ENCODE measurements at places on chromosomes 3 and 15. TPM values are rescaled to one million over a fixed set of nuclear protein-coding genes. Genes with fewer than 3 reads are reported as not detected.

DNA sequence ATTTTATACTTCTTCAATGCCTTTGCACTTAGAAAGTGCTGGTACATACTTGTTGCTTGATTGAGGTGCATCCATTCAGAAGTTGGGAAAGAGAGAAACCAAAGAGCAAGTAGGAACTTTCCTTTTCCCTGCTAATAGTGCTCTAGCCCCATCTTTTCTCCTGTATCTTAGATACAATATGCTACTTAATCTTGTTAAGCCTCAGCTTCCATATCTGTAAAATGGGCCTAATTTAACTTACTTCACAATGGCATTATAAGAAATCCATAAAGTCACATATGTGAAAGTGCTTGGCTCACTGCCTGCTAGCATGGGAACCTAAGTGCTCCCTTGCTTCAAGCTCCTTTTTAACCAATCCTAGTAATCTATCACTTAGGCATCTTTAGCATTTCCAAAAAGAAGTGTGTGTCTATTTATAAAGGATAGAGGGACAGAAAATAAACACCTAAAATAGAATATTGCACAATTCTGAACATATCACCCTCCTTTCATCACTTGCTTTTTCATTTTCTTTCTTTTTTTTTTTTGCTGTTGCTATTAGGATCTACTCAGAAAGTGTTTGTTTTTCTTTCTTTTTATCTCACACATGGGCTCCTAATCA lies 28.1 kb downstream of the KCNAB1 start:
- no peak for DNase-seq

DNA sequence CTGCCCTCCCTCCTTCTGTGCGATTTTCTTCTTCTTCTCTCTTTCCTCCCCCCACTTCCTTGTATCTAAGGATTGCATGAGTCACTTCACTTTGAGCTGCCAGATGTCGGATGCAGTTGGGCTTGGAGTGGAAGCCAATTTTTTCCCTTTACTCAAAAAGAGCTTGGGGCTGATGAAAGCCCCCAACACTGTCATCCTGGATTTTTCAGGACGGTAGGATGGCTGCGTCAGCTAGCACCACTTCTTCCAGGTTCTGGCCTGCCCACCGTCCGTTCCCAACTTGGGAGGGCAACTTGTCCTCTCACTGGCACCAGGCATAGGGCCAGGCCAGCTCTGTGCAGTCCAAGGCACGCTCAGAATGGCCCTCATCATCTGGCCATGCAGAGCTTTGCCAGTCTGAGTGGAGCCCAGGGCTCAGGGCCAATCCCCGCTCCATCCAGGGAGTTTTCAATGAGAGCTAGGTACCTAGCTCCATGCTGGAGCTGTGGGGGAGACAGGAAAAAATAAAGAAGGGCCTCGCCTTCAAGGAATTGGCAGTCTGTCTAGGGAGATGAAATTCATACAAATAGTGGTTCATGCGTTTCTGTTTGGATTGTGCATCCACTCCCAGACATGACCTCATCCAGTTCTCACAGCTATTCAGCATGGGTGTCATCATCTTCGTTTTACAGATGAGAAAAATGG lies 47.7 kb upstream of the INSYN1 start:
- DNase-seq: peak; percentile 19

DNA sequence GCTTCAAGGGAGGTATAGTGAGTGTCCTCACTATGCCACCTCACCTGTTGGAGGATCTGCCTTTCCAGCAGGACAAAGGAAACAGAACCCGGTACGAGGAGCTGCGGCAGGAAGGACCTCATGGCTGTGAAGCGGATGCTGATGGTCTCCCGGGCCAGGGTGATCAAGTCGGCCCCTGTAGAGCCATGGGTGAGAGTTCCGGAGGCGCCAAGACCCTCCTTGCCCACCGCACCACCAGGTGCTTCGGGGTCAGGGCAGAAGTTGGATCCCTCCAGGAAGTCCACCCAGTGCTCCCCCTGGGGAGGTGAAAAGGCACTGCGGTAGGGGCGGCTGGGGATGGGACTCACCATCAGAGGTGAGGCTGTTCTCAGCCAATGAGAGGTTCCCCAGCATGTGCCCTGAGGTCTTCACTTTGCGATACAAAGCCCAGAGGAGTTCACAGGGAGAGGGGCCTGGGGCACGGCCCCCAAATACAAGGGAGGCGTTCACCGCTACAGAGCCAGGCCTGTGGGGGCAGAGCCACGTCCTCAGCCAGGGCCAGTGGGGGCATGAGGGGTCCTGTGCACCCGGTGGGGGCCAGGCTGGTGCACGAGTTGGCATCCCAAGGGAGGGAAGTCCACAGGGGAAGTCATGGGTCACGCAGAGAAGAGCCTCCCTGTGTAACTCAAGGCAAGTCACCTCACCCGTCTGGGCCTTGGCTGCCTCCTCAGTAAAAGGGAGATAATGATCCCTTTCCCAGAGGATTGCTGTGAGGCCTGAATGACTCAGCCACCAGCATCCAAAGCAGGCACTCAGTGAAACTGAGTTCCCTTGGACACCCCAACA lies 27.7 kb downstream of the C15orf39 start:
- DNase-seq: no peak

DNA sequence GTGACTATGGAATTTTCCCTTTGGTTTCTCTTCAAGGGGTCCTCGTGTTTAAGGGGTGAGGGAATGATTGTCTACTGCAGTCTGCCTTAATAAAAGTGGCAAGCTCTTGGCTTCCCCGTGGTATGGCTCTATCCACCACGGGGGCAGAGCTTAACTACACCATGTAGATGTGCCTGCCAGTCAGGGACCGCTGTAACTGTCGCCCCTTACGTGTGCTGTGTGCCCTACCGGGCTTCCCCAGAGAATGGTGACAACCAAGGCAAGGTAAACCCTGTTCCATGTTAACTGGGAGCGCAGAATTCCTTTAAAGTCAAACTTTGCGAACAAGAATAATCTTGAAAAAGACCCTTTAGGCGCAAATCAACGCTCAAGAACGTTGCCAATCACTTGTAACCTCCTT lies 966 bp upstream of the C3orf80 start:
- DNase-seq: no peak

- no peak for DNase-seq
Observed at GRCh38 chr15:85788771-85789495, 5.8 kb downstream of the KLHL25 start.

DNA sequence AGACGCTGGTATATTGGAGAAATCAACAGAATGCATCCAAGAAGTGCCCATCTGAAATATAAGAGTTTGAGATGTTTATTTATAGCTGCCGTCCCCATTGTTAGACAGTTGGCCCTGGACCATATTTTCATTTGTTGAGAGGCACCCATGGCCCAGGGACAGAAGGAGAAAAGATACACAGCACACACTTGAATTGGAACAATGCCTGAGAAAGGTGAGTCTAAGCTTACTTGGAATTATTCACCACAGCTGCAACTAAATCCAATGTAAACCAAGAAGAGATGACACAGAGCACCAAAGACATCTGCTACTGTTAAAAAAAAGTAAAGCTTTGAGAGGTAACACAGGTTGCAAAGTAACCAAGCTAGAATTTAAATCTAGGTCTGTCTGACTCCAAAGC lies 525.5 kb upstream of the NAALADL2 start:
- DNase-seq: no peak

DNA sequence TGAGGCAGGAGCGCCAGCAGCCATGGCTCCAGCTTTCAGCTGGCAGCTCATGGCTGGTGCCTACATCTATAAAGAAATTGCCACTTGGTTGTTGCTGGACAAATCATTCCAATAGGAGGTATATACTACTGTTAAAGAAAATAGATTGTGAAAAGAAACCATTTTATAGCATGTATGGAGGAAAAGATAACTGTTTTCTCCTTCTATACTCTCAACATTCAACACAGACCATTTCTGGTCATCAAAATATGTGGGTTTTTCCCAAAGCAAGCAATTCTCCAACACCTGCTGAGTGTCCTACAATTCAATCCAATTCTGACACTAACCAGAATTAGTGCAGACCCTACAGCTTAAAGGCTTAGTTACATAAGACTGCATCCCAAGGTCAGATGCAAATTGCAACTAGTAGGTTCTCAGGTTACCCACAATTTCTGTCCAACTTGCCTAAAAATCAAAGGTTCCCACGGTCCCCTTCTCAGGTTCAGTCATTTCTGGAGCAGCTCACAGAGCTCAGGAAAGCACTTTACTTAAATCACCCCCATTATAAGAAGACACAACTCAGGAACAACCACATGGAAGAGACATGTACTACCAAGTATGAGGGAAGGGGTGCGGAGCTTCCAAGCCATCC lies 42.4 kb upstream of the STRIT1 start:
- DNase-seq: no peak

PAK6 gene
- not detected for total RNA-seq

DNA sequence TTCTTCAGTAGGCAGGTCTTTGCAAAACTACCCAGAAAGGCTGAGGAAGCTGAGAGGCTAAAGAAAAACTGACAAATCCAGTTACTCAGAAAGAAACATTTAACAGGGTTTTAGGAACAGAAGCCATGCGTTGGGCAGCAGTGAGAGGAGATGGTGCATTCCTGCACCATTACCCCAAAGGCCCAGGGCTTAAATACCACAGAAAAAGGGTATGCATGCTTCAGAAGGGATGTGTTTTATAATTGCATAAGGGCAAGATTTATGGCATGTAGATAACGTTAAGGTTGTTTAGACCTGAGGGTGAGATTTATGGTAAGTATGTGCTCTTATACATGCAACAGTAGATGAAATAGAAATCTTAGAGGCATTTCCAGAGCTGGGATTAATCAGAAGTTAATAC lies 10.0 kb downstream of the C3orf52 start:
- DNase-seq: no peak

ZCWPW2 gene
- total RNA-seq: 0.13 TPM

DNA sequence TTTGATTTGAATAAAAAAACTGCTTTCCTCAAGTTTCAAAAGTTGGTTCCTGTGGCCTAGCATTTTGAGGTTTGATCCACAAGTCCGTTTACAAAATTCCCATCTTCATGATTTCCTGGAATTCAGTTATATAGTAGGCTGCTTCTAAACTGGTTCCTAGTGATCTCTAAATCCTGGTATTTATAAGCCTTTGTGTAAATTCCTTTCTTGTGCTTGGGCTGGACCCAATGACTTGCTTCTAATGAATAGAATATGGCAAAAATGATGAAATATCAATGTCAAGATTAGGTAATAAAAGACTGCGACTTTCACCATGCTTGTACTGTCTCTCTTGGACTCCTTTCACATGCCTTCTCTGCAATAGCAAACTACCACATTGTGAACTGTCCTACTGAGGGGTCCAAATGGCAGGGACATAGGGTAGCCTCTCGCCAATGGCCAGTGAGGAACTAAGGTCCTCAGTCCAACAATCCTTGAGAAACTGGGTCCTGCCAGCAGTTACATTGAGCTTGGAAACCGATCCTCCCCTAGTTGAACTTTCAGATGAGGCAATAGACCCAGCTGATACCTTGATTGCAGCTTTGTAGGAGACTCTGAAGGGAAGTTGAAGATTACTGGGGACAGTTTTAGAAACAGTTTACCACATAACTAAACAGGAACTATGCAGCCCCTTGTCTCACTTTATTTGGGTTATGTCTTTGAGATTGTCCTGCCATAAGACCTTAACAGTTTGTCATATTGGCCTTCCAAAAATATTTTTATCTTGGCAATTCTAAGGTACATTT lies 303.9 kb upstream of the TBC1D5 start:
- DNase-seq: no peak

DNA sequence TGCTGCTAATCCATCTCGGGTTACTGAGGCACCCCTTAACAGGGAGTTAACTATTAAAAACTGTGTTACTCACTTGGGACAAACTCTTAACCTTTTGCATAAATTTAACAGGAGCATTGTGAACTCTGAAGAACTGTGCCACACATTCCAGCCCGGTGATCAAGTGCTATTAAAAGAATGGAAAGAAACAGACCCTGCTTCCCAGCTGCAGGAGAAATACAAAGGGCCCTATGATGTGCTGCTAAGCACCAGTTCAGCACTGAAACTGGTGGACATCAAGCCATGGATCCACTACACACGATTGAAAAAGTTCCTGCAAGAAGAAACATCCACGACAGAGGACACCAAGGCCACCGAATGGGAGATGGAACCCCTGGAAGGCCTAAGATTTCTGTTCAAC lies 114.7 kb upstream of the PLCL2 start:
- DNase-seq: no peak

DNA sequence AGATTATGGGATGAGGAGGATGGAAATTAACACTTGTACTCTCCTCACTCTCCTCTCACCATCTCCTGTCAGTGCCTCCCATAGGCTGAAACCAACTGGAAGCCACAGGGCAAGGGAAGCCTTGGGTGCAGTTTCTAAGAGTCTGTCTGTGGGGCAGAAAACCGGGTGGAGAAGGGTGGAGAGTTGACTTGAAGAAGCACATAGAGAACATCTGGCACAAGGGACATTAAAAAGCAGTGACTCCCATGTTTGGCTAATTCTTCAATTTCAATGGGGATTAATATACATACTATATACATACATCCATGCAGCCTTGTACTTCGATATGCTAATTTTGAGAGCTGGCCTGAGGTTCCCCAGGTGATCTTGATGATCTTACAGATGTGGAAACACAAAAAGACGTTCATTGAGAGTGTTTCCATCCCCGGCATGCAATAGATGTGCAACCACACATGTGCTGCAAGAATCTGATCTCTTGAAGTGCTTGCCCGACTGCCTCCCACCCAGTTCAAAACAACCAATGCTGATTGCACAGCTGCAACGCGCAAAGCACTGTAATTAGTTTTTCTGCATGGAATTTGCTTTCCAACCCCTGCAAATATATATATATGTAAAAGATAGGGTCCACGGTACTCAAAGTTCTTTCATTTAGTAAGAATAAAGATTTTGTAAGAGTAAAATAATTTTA lies 121.9 kb upstream of the TMC3 start:
- DNase-seq: no peak

DNA sequence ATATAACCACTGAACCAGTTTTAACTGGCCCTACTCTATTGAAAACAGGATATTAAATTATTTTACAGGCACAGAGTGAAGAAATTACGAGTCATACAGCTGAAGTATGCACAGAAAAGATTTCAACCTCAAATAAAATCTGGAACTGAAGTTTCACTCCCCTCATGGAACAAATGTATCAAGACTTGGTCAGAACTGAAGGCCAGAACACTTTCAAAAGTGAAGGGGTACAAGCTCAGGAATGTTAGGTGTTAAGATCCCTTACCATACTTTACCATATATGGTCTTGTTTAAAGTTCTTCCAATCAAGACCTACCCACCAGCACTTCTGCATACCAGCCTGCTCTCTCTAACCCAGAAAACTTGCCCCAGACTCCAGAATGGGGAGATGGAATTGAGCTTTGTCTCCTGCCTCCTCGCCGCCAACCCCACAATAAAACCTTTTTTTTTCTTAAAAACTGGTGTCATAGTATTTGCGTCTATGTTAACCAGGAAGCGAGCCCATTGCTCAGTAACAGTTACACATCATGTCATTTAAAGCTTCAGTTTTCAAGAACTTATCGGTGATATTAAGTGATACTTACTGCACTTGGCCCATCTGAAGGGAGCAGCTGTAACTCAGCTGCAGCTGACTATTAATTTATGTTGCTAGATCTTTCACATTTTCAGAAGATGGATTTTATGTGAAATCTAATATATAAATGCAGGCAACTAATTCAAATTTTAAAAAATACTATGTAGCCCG lies 59.9 kb downstream of the OXSM start:
- no peak for DNase-seq

GRCh38 chr3:12439161-12439940 lies 44.9 kb upstream of the TSEN2 start:
- DNase-seq: no peak

Measured in dermis microvascular lymphatic vessel endothelial cell (primary cell).